Hindlimb muscle (tissue), 1 donor: ENCODE measurements at places on chromosomes 5 and 9. TPM values are rescaled to one million over a fixed set of nuclear protein-coding genes. Genes with fewer than 3 reads are reported as not detected.

The EPB41L4B gene
- 14.2 TPM for polyA plus RNA-seq

- DNase-seq = no peak
These were observed 75.0 kb downstream of the LIX1 start for GRCh38 chr5:97067296-97067850.

DNA sequence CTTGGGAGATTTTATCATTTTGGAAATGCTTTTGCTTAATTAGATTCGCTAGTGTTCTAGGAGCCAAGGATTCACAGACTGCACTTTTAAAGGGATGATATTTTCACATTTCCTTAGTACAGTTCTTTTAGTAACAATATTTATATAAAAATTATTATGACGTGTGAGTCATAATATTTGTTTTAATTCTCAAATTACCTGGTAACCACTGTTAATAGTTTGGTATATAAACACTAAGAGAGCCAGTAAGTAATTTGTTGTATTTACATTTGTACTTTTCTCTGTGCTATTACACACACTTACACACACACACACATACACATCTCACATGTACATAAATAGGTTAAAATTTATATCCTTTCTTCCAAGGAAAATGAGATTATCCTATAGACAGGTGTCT is 58.8 kb upstream of the RAD23B start:
- DNase-seq = no peak

The PCDHB6 gene
- polyA plus RNA-seq = 2.4 TPM

DNA sequence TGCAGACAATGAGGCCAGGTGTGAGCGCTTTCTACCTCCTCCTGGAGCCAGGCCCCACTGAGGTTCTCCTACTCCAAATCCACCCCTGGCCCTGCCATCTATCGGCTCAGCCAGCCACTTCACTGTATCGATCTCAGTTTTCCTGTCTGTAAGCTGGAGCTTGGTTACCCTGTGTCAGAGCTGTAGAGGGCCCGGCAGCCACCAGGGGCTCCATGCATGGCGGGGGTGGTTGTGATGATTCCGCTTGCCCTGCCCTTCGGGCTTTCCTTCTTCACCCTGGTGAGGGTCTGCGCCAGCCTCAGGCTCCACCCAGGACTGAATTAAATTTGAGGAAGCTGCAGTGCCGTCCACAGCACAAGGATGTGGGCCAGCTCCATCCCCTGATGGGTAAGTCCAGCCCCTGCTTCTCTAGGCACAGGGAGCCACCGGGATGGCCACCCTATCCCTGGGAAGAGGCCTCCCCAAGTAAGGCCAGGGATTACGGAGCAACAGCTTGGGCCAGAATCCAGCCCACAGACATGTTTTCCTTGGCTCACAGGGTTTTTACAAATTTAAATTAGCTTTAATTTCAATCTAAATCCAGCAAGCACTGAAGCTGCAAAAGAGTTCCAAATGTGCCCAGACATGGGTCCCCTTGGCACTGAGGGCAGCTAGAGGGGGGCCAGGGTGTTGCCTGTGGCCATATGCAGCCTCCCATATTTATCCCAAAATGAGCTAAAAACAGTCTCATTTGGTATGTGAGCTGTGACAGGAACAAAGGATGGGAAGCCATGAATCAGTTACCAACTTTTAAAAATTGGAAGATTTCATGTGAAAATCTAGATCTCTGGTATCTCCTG is 89.1 kb upstream of the FBXW11 start:
- DNase-seq = no peak

The SPATA31E1 gene
- polyA plus RNA-seq = not detected

The PCDH1 gene
- polyA plus RNA-seq = 18.8 TPM

The GRXCR2 gene
- not detected for polyA plus RNA-seq

- DNase-seq = peak; percentile 75
These were observed 50.2 kb downstream of the C9orf50 start for GRCh38 chr9:129570450-129571297.

The APBA1 gene
- polyA plus RNA-seq = 6.0 TPM

DNA sequence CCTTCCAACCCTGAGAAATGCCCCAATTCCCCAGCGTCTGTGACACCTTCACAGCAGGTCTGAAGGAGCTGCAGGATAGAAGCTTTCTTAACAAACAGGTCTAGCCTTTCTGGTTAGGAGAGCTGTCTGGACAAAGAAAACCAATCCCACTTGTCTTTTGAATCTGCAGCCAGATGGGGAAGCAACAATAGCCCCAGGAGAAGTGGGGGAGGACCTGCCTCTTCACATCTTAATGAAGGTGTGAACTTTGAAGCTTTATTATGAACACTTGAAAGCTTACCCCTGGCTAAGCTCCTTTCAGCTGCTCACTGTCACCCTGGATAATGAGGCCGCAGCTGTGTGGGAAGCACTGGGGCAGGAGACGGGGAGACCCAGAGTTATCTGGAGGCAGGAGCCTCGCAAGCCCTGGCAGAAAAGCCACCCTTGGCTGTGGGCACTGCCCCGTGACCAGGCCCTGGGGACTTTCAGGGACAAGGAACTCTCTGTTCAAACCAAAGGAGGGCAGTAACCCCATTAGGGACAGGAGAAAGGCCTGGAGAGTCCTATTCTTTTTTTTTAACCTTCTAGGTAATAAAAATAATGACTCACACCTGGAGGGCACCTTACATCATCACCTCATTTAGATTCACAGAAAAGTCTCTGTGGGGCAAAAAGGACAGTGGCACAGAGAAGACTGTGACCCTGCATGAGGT is 151.8 kb upstream of the RAD23B start:
- no peak for DNase-seq

DNA sequence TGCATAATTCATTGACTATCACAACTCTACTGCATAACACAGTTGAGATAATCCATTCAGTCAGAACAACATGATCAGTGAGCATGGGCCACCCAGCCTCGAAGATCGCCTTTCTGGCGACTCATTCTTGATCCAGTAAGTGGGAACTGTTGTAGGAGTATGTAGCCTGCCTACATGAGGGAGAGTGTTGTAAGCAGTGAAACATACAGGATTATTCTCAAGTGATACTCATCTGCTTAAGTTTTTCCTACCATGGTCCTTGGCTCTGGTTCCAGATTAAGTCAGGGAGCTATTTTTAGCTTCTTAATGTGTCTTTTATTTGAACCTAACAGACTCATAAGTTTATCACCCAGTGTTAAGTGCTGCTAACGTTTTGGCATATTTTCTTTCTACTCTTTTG is 44.0 kb downstream of the TNPO1 start:
- DNase-seq = no peak
